PC-3 (cell line): ENCODE measurements at places on chromosomes 2 and 18. TPM values are rescaled to one million over a fixed set of nuclear protein-coding genes. Genes with fewer than 3 reads are reported as not detected.

- H3K36me3 ChIP-seq, result no peaks in the 10 kb centered on the region
- DNase-seq, result peak; percentile 81
- H3K4me1 ChIP-seq, result peaks cover 40% of the 10 kb centered on the region
- no peak overlapping the region for H3K27ac ChIP-seq
Measured at GRCh38 chr2:112582314-112582746, 2.1 kb upstream of the CHCHD5 start.

DNA sequence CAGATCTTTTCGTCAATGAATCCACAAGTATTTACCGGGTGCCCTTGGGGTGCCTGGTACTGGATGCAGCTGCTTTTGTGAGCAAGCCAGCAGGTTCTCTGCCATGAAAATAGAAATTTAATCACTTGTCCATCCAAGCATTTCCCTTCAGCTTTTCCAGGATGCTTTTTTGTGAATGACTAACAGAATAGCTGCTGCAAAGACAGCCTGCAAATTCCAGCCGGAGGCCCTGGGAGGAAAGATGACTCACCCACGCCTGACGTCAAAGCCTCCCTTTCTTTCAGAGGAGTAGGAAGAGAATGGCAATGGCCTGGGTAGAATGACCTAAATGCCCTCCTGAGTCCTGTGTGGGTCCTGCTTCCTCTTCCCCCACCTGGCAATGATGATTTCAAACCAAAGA lies 111.9 kb downstream of the AP1S3 start:
- H3K27ac ChIP-seq, result peak overlapping the region; percentile 99
- H3K27me3 ChIP-seq, result no peaks in the 10 kb centered on the region
- peak; percentile 96 for DNase-seq
- H3K4me1 ChIP-seq, result peaks cover 28% of the 10 kb centered on the region

The REL gene
- total RNA-seq, result 7.3 and 8.9 TPM in 2 replicates

- H3K4me3 ChIP-seq, result peak overlapping the region; percentile 38
- H3K27me3 ChIP-seq, result no peaks in the 10 kb centered on the region
- H3K36me3 ChIP-seq, result no peaks in the 10 kb centered on the region; the same call in 1 of the 2 replicates
- H3K27ac ChIP-seq, result peak overlapping the region; percentile 94
- peak; percentile 95 for DNase-seq
Measured at GRCh38 chr2:62578803-62579640, 73.0 kb upstream of the TMEM17 start.

The GRHL1 gene
- total RNA-seq, result 9.3 and 10.3 TPM in 2 replicates

DNA sequence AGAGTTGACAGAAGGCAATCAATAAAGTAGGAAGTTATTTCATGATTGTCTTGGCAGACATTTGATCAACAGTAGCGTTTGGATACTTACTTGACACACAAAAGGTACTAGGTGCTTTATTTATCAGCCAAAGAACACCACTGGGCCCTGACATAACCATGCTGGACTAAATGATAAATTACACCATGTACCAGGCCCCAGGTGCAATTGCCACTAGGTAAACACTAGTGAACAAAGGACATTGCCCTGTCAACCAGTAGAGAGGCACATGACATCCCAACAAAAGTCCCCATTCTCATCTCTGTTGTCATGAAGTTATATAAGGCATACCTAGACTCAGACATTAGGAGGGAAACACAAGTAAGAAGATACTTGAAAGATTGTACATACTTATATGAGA lies 747.2 kb downstream of the SATB2 start:
- no peak for DNase-seq
- no peaks in the 10 kb centered on the region for H3K27me3 ChIP-seq
- H3K4me3 ChIP-seq, result no peak overlapping the region
- H3K4me1 ChIP-seq, result no peaks in the 10 kb centered on the region
- H3K36me3 ChIP-seq, result no peaks in the 10 kb centered on the region

The WNT6 gene
- not detected in 2 replicates for total RNA-seq

- no peaks in the 10 kb centered on the region for H3K36me3 ChIP-seq
- peaks cover 3% of the 10 kb centered on the region; the same call in 1 of the 2 replicates for H3K4me1 ChIP-seq
- no peaks in the 10 kb centered on the region for H3K27me3 ChIP-seq
- DNase-seq, result peak; percentile 24
- no peak overlapping the region for H3K27ac ChIP-seq
- no peak overlapping the region for H3K4me3 ChIP-seq
Measured at GRCh38 chr2:179842498-179843153, 18.8 kb downstream of the ZNF385B start.

DNA sequence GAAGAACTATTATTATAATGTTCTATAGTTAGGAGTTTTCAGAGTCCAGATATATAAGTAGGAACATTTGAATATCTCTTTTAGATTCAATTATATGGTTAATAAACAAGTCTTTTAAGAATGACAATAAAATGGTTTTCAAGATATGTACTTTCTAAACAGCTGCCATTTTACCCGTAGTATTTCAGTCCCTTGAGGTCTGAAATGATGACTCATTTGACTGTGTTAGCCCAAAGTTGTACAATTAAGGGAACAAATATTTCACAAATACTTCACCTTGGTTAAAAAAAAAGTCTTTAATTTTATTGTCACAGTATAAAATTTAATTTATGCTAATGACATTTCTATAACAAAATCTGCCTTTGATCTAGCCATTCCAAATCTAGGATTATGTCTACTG lies 91.6 kb upstream of the TANK start:
- H3K4me1 ChIP-seq, result no peaks in the 10 kb centered on the region
- H3K27ac ChIP-seq, result no peak overlapping the region
- H3K4me3 ChIP-seq, result no peak overlapping the region
- no peaks in the 10 kb centered on the region for H3K27me3 ChIP-seq

DNA sequence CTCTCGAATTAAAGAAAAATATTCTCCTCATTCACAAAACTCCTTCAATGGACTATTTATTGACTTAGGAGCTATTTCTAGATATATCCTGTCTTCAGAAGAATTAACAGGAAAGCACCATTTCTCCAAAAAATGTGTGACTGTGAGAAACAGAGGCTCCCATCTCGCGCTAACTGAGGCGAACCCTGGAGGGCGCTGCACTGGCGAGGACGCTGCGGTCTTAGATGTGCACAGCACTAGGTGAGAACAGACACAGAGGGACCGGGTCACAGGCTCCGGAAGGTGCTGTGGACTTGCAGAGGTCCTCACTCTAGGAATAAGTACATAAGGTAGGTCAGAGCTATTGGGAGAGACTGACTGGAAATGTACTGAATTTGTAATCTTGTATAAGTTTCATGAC lies 229.7 kb upstream of the SLC35G4 start:
- peaks cover 56% of the 10 kb centered on the region for H3K27me3 ChIP-seq
- DNase-seq, result no peak
- no peak overlapping the region for H3K4me3 ChIP-seq
- H3K4me1 ChIP-seq, result no peaks in the 10 kb centered on the region
- H3K27ac ChIP-seq, result no peak overlapping the region

The ZSWIM2 gene
- not detected in 2 replicates for total RNA-seq

DNA sequence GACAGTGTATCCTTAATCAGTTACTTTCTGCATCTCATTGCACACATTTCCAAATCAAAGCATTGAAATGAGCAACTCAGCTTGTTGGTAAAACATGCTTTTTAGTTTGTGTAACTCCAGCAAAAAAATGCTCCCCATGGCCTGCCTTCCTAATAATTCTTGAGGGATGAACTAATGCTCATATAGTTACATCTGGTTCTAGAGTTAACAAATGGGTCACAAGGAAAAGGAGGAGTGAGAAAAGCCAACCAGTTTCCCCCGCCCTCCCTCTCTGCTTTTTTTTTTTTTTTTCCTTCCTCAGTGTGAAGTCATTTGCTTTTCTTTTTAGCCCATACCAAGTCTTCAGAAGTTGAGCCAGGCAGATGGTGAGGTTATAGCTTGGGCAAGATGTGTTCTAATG lies 231.7 kb downstream of the MTX2 start:
- H3K27ac ChIP-seq, result no peak overlapping the region
- no peaks in the 10 kb centered on the region for H3K4me1 ChIP-seq
- H3K4me3 ChIP-seq, result no peak overlapping the region
- H3K27me3 ChIP-seq, result no peaks in the 10 kb centered on the region
- no peak for DNase-seq

The PLCD4 gene
- total RNA-seq, result 5.6 and 11.7 TPM in 2 replicates

DNA sequence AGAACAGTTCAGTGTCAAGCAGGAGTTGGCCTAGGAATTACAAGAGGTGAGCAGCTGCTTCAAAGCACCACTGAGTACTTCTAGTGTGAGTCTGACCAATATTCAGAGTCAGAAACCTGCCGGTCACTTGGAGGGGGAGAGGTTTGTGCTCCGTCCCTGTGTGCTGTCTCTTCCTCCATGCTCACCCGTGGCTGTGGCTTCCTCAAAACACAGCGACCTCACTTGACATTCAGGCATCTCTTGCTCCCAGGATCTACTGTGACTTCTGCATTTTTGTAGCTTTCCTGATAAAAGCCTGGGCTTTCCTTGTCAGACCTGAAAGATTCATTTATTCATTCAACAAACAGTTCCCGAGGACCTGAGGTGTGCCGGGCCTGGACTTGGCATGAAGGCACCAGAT lies 32.9 kb downstream of the TPRKB start:
- no peaks in the 10 kb centered on the region for H3K27me3 ChIP-seq
- no peak overlapping the region for H3K4me3 ChIP-seq
- no peaks in the 10 kb centered on the region for H3K36me3 ChIP-seq
- DNase-seq, result no peak
- H3K27ac ChIP-seq, result no peak overlapping the region

The ZAP70 gene
- total RNA-seq, result not detected in 2 replicates

- 0 out of 2 replicates have a peak overlapping the region, but pooled peaks have one; percentile 20 for H3K27ac ChIP-seq
- H3K4me1 ChIP-seq, result peaks cover 55% of the 10 kb centered on the region
- no peak overlapping the region for H3K4me3 ChIP-seq
- DNase-seq, result peak; percentile 66
Measured at GRCh38 chr2:98915751-98916358, 20.2 kb downstream of the CRACDL start.

GRCh38 chr18:48252525-48252924 lies 156.7 kb downstream of the ZBTB7C start:
- no peak overlapping the region for H3K4me3 ChIP-seq

DNA sequence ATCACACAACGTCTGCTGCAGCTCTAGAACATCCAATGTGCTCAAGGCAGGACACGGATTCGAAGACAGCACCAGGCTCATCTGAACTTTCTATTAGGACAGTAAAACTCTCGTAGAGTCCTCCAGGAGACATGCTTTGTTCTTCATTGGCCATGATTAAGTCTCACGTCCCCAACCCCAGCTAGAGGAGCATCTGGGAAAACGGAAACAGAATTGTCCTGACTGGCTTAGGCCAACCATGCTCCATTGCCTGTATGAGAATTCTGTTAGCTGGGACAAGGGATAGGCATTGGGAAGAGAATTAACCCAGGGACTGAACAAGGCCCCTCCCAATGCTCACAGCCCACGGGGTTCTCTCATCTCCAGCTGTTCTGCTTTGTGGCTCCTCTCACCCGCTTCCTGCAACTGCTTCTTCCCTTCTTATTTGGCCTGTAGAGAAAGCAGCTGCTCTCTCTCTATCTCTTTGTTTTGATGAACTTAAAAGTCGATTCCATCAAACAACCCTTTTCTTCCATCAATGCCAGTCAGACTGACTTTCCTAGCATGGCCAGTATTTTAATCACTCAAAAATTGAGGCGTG lies 75.6 kb downstream of the C1QL2 start:
- H3K4me3 ChIP-seq, result no peak overlapping the region
- peaks cover 57% of the 10 kb centered on the region for H3K27me3 ChIP-seq
- no peaks in the 10 kb centered on the region for H3K36me3 ChIP-seq
- no peak overlapping the region for H3K27ac ChIP-seq
- no peaks in the 10 kb centered on the region for H3K4me1 ChIP-seq
- no peak for DNase-seq

DNA sequence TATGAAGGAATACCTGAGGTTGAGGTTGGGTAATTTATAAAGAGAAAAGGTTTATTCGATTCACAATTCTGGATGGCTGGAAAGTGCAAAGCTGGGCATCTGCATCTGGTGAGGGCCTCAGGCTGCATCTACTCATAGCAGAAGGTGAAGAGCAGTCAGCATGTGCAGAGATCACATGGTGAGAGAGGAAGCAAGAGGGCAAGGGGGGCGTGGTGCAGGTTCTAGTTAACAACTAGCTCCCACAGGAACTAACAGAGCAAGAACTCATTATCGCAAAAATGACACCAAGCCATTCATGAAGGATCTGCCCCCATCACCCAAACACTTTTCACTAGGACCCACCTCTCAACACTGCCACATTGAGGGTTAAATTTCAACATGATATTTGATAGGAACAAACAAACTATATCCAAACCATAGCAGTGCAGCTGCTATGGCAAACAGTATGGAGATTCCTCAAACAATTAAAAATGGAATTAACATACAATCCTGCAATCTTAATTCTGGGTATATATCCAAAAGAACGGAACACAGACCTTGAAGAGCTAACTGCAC lies 72.8 kb upstream of the LDLRAD4 start:
- 0 out of 2 replicates have a peak, but pooled peaks cover 8% of the 10 kb centered on the region for H3K27me3 ChIP-seq
- H3K4me1 ChIP-seq, result no peaks in the 10 kb centered on the region
- no peak for DNase-seq
- H3K4me3 ChIP-seq, result no peak overlapping the region
- H3K27ac ChIP-seq, result no peak overlapping the region

The RNF138 gene
- total RNA-seq, result 4.9 and 15.3 TPM in 2 replicates

DNA sequence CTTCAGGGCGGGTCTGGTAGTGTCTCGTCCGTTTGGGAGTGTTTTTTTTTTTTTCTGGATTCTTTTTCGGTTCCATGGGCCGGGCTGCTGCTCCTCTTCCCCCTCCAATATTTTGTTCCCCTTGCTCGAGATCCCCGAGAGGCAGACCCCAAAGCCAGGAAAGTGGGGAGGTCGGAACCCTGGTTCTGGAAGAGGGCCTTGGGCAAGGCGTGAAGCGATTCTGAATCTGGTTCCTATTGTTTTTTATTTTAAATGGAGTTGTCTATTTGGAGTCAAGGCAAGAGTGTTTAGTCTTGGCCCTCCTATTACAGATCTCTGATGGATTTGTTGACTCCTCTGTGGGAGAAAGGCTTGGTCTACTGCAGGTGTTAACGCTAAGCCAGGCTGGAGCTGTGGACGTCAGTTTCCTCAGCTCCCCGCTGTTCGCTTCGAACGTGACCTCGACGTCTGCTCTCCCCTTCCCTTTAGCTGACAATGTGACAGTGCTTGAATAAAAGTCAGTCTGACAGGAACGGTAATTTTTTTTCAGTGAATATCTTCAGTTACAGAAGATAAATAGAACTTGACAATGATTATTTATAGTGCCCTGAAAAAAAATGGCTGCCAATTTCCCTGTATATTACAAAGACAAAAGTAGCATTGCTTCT lies 683 bp upstream of the DNAJC27 start:
- peak overlapping the region; percentile 97 for H3K4me3 ChIP-seq
- DNase-seq, result peak; percentile 26
- H3K27me3 ChIP-seq, result no peaks in the 10 kb centered on the region
- peak overlapping the region; percentile 82 for H3K27ac ChIP-seq
- no peaks in the 10 kb centered on the region for H3K36me3 ChIP-seq
- H3K4me1 ChIP-seq, result peaks cover 14% of the 10 kb centered on the region

- H3K4me1 ChIP-seq, result no peaks in the 10 kb centered on the region
- peaks cover 49% of the 10 kb centered on the region for H3K27me3 ChIP-seq
- H3K4me3 ChIP-seq, result no peak overlapping the region
- no peaks in the 10 kb centered on the region for H3K36me3 ChIP-seq
Measured at GRCh38 chr2:15803543-15804245, 136.7 kb upstream of the MYCN start.

The MZT2B gene
- total RNA-seq, result 502 and 600 TPM in 2 replicates

GRCh38 chr2:70321370-70321769 lies 19.5 kb upstream of the FAM136A start:
- no peaks in the 10 kb centered on the region for H3K27me3 ChIP-seq
- H3K4me3 ChIP-seq, result no peak overlapping the region
- no peak for DNase-seq
- no peak overlapping the region for H3K27ac ChIP-seq

The SPDYA gene
- total RNA-seq, result 0.69 and 1.3 TPM in 2 replicates

GRCh38 chr2:26769089-26769761 lies 5.1 kb downstream of the SLC35F6 start:
- no peaks in the 10 kb centered on the region for H3K27me3 ChIP-seq
- H3K27ac ChIP-seq, result no peak overlapping the region
- peaks cover 35% of the 10 kb centered on the region for H3K4me1 ChIP-seq
- no peak for DNase-seq
- H3K36me3 ChIP-seq, result peaks cover 3% of the 10 kb centered on the region; the same call in 1 of the 2 replicates
